T-helper 2 cell treated with Interferon-gamma antibody and Interleukin-4, amounts not matched to agents 5 μg/mL and 100 μg/mL, for 36 hours (primary cell): ENCODE measurements at places on chromosomes 2 and 18.

- no peaks in the 10 kb centered on the region for H3K36me3 ChIP-seq
- DNase-seq, result no peak
- no peak overlapping the region for H3K27ac ChIP-seq
- no peaks in the 10 kb centered on the region for H3K4me1 ChIP-seq
- no peak overlapping the region for H3K4me3 ChIP-seq
Observed at GRCh38 chr2:182360663-182361260, 66.1 kb downstream of the PDE1A start.

DNA sequence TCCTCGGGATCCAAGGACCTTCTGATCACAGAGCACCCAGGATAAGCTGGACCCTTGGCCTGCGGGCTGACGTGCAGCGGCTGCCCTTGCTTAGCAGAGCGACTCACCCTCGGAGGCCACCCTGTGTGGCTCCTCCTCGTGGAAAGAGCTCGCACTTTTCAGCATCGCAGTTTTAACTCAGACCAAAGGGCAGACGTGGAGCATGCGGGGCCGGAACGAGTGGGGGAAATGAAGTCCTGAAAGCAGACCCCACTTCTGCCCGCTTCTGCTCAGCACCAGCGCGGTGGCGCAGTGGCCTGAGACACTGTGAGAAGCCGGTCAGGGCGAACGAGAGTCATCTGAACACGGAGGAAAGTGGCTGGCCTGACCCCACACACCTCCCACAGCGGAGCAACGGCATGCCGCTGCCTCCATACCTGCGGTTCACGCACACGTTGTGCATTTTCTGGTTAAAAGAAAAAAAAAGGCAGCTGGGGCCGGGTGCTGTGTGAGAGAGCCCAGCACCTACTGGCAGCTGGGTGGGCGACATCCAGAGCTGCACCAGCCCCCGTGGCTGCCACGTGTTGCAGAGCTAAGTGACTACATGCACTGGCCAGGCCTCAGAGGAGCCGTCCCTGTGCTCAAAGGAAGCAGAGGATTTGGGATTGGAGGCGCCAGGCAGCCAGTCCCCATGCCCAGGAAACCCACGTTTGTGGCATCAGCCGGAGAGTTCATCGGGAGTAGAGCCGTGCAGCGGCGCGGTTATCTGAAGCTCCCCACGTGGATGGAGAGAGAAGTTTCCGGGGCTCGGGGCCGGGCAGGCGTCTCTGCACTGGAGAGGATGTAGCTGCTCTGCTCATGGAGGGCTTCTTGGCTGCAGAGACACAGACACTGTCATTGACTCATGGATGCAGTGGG is 89.7 kb downstream of the USP40 start:
- no peaks in the 10 kb centered on the region for H3K4me1 ChIP-seq
- no peaks in the 10 kb centered on the region for H3K27me3 ChIP-seq
- DNase-seq, result no peak

DNA sequence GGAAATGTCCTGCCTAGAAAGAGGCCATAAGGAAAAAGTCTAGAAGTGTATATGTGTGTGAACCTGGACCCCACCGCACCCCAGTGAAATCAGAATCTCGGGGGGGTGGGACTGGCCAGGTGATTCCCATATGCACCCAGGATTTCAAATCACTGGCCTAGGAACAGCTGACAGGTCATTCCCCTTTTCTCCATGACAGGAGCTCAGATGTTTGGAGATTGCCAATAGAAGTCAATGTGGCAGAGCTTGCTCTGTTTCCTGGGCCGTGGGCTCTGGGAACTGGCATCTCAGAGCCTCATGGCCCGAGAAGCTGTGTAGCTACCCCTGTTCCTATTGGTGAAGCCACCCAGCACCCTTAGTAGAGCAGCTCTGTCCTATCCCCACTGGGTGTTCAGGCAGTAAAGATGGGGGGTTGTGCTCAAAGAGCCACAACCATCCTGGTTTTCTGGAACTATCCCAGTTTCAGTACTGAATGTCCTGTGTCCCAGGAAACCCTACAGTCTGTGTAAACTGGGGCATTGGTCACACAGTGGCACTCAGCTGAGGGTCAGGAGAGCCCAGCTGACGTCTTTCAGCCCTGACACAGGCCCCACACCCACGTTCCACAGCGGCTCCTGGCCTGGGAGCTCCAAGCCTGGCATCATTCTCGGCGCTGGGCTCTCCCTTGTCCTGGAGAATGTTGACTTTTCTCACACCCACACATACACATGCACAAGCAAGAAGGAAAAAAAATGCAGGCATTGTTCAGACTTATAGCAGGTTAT is 18.9 kb downstream of the GNLY start:
- no peak for DNase-seq
- H3K4me1 ChIP-seq, result peaks cover 23% of the 10 kb centered on the region
- H3K27me3 ChIP-seq, result peaks cover 21% of the 10 kb centered on the region
- no peak overlapping the region for H3K27ac ChIP-seq
- H3K4me3 ChIP-seq, result no peak overlapping the region
- H3K36me3 ChIP-seq, result no peaks in the 10 kb centered on the region

- H3K27me3 ChIP-seq, result peaks cover 13% of the 10 kb centered on the region
- no peak overlapping the region for H3K4me3 ChIP-seq
- H3K27ac ChIP-seq, result no peak overlapping the region
Observed at GRCh38 chr18:75179819-75180600, 28.9 kb downstream of the PTGR3 start.

- H3K4me1 ChIP-seq, result peaks cover 43% of the 10 kb centered on the region
- no peak for DNase-seq
- H3K27me3 ChIP-seq, result no peaks in the 10 kb centered on the region
- peaks cover 8% of the 10 kb centered on the region for H3K36me3 ChIP-seq
Observed at GRCh38 chr18:59909289-59910036, 9.7 kb downstream of the PMAIP1 start.

DNA sequence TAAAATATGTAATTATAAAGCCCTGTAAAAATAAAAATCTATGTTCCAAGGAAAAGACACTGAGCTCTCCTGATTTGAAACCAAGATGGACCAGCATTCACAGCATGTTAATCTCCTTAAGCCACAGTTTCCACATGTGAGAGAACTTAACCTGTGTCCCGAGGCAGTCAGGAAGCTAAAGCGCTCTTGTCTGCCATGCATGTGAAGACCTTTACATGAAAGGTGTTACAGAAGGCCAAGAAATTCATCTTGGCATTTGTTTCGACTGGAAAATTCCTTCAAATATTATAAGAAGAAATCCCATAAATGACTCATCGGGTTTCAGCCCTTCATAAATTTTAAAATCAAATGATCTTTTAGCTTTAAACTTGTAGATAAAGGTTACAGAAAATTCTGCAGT is 328.6 kb downstream of the CDH2 start:
- no peaks in the 10 kb centered on the region for H3K36me3 ChIP-seq
- no peaks in the 10 kb centered on the region for H3K4me1 ChIP-seq
- H3K4me3 ChIP-seq, result no peak overlapping the region
- no peaks in the 10 kb centered on the region for H3K27me3 ChIP-seq

DNA sequence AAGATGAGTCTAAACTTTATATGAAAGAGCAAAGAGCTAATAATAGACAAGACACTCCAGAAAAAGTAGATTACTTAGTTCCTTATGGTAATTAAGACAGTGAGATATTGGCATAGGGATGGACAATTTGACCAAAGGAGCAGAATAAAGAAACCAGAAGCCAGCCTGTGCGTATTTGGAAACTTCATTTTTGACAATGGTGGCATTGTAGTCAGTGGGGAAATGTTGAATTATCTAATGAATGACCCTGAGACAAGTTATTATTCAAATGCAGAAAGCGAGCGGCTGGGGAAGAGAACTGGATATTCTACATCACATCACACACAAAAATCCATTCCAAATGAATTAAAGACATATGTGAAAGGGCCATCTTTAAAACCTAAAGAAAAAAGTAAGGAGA is 144.3 kb downstream of the DTNB start:
- no peaks in the 10 kb centered on the region for H3K27me3 ChIP-seq
- no peak for DNase-seq
- H3K4me1 ChIP-seq, result peaks cover 8% of the 10 kb centered on the region
- H3K36me3 ChIP-seq, result peaks cover 5% of the 10 kb centered on the region

GRCh38 chr2:26904839-26905238 is 56.9 kb downstream of the DPYSL5 start:
- H3K27ac ChIP-seq, result no peak overlapping the region
- H3K4me3 ChIP-seq, result no peak overlapping the region
- no peaks in the 10 kb centered on the region for H3K4me1 ChIP-seq
- DNase-seq, result no peak

DNA sequence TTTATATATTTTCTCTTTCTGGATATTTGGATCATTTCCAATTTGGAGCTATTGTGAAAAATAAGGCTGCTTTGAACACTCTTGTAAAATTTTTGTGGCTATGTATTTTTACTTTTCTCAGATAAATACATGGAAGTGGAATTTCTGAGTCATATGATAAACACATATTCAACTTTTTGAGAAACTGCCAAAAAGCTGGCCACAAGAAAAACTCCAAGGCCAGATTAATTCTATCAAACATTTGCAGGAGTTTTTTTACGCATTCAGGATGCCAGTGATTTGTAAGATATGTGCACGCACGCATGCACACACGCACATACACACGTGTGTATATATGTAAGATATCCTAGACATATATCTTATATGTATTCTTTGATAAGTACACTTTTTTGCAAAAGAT is 477.5 kb upstream of the SPHKAP start:
- H3K27me3 ChIP-seq, result no peaks in the 10 kb centered on the region
- DNase-seq, result no peak
- H3K4me1 ChIP-seq, result no peaks in the 10 kb centered on the region

- H3K36me3 ChIP-seq, result no peaks in the 10 kb centered on the region
- H3K27ac ChIP-seq, result no peak overlapping the region
- no peaks in the 10 kb centered on the region for H3K4me1 ChIP-seq
Observed at GRCh38 chr2:104545055-104545454, 308.9 kb upstream of the POU3F3 start.

GRCh38 chr2:223165423-223166214 is 113.6 kb downstream of the KCNE4 start:
- no peaks in the 10 kb centered on the region for H3K27me3 ChIP-seq
- no peak for DNase-seq
- H3K4me3 ChIP-seq, result no peak overlapping the region
- no peaks in the 10 kb centered on the region for H3K36me3 ChIP-seq

- DNase-seq, result no peak
- H3K36me3 ChIP-seq, result no peaks in the 10 kb centered on the region
- peaks cover 79% of the 10 kb centered on the region for H3K27me3 ChIP-seq
- no peak overlapping the region for H3K27ac ChIP-seq
Observed at GRCh38 chr2:176643646-176644045, 374.4 kb downstream of the MTX2 start.
